ENCODE measurements at places on chromosomes 5 and 9. TPM values are rescaled to one million over a fixed set of nuclear protein-coding genes. Genes with fewer than 3 reads are reported as not detected.

The TMEM250 gene
- 13.6 TPM for total RNA-seq

The RANBP3L gene
- total RNA-seq, result 5.7 TPM

The ADAMTSL1 gene
- 42.3 TPM for total RNA-seq

The ACTBL2 gene
- total RNA-seq, result not detected

The RNF183 gene
- 0.26 TPM for total RNA-seq
